CD4-positive, alpha-beta T cell treated with Interferon alpha-2 for 1 hour (primary cell): ENCODE measurements at places on chromosomes 16 and 17.

- DNase-seq, result peak; percentile 9
Observed at GRCh38 chr17:181245-182049, at the start of gene DOC2B. Gene DOC2B, minus strand, starts transcription at chr17:181650. Its CDS starts 171 bp downstream, at chr17:181479.

- DNase-seq, result no peak
Observed at GRCh38 chr17:70968302-70968701, 799.0 kb downstream of the KCNJ2 start.

GRCh38 chr16:19329932-19330331, 44.4 kb downstream of the CLEC19A start:
- no peak for DNase-seq

GRCh38 chr16:16048904-16049582, 99.6 kb downstream of the ABCC1 start:
- no peak for DNase-seq

DNA sequence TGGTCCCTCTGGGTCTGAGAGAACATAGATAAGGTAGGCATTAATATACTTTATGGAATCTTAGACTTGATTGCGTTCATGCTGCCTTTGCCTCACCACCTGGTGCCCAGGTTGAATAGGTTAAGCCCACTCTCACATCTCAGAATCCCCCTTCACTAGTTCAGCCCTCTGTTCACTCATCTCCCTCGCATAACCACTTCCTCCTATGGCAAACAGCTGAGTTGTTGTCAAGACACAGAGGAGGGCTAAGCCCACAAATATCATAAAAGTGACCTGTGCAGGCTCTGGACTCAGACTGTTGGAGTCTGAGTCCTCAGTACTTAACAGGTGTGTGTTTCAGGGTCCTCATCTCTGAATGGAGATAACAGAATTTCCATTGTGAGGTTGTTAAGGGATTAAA, 55.7 kb downstream of the GOSR1 start:
- DNase-seq, result no peak

- no peak for DNase-seq
Observed at GRCh38 chr16:47916266-47916665, 239.5 kb downstream of the ABCC12 start.

DNA sequence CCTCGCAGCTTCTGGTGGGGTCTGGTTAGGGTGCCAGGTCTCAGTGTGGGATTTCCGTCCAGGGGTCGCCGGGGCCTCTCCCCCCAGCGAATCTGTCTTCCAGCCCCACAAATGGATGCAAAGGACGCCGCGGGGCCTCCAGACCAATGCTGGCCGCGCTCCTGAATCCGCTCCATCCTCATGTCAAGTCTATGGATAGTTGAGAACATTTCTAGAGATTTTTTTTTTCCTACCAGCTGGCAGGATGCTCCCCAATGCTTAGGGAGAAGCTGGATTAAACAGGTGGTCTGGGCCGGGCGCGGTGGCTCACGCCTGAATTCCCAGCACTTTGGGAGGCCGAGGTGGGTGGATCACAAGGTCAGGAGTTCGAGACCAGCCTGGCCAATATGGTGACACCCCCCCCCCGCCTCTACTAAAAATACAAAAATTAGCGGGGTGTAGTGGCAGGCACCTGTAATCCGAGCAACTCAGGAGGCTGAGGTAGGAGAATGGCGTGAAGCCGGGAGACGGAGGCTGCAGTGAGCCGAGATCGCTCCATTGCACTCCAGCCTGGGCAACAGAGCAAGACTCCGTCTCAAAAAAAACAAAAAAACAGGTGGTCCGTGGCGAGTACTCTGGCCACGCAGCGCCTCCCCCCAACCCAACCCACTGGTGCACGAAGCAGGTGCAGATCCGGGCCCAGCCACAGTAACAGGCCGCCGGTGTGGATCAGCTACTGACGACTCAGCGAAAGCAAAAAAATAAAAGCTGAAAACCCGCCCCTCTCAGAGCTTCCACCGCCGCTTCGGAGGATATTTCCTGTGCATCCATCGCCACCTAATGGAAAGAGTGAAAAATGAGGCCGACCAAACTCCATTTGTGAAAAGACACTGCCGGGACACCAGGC, 1.1 kb upstream of the NXN start:
- DNase-seq, result peak; percentile 90

DNA sequence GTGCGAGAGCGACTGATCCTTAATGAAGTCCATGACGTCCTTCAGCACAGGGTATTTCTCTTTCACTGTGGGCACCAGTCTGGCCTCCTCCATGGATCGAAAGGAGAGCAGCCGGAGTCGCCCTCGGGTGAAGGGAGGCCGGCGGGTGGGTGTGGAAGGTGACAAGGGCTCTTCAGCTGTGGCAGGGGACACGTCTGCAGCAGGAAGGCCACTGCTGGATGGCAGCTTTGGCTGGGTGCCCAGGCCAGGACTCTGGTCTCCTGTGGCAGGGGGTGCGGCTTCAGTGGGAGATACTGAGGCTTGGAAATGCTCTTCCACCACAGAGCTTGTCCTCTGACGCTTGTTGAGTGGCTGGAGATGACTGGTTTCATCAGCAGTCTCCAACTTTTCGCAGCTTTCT, 78.5 kb downstream of the ZZEF1 start:
- no peak for DNase-seq

GRCh38 chr16:89373355-89374110, 116.8 kb downstream of the ANKRD11 start:
- DNase-seq, result no peak

DNA sequence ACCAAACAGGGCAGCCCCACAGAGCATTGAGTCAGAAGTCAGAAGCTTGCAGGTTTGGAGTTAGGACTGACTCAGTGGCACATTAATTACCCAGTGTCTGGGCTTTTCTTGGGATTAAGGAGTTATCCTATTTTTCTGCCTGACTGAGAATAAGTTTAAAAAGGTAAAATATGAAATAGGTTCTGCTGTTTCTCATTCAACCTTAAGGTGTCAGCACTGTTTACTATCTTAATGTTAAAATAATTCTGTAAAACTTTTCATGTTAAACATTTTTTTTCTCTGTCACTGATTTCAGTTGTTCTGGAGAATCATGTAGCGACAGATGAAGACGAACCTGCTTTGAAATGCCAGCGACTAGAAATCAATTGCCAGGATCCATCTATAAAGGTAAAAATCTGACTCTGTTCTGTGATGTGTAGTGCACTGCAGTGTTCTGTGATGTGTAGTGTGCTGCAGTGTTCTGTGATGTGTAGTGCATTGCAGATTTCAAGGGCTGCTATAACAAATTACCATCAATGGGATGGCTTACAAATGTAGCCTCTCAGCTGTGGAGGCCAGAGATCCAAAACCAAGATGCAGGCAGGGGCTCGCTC, 128.0 kb downstream of the LAT start:
- DNase-seq, result no peak

- no peak for DNase-seq
Observed at GRCh38 chr17:64628641-64629040, 33.5 kb downstream of the SMURF2 start.

DNA sequence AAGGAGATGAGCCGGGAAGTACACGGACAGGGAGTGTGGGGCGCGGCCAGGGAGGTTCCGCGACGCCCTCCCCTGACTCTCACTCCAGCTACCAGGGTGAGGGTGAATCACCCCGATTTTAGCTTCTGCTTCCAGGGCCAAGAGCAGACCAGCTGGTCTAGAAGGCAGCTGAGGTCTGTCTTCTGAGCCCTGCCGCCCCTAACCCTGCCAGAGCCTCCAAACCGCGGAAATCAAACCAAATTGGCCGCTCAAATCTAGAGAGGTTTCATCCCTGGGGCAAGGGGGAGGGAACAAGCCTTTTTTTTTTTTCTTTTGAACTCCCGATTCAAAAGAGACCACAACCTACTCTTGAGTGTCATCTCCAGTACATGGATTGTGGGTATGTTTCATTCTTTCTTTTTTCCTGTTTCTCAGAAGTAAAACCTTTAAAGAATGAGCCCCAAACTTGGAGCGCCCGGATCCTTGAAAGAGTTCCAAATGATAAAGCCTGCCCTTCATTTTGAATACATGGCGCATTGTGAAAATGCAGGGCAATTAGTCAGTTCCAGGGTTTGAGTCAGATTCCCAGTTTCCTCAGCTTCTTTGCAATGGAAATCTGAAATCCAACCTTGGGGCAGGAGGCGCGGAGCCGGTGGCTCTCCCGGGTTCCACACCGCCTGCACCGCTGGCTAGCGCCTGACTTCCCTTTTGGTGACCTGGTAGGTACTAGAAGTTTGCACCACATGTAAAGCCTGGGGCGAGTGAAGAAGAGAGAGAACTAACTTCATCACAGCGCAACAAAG, 16.5 kb upstream of the ZFHX3 start:
- DNase-seq, result no peak

DNA sequence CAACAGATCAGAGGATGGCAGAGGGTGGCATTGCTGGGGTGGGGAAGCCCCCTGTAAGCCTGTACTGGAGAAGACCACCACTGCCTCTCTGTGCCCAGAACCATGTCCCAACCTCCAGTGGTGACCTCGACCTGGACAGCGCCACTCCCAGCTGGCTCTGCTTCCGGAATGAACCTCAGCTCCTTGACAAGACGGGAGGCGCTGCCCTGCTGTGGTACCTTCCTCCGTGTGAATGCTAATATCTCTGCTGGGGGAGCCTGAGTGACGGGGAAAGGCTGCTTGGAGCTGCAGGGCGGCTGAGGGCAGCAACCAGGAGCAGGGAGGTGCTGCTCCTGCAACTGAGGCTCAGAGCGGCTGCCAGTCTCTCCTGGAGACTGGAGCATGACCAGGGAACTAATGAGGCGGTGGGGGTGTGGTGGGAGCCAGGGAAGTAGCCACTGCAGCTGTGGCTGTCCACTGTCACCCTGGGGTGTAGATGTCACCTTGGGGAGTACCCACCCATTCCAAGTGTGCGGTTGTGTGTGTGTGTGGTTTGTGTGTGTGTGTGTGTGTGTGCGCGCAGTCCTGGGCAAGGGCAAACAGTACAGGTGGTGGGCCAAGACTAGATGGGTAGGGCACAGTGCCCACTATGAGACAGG, 6.2 kb downstream of the PRCD start:
- no peak for DNase-seq

GRCh38 chr16:88978608-88979346, 1.8 kb upstream of the CBFA2T3 start:
- DNase-seq, result peak; percentile 48

DNA sequence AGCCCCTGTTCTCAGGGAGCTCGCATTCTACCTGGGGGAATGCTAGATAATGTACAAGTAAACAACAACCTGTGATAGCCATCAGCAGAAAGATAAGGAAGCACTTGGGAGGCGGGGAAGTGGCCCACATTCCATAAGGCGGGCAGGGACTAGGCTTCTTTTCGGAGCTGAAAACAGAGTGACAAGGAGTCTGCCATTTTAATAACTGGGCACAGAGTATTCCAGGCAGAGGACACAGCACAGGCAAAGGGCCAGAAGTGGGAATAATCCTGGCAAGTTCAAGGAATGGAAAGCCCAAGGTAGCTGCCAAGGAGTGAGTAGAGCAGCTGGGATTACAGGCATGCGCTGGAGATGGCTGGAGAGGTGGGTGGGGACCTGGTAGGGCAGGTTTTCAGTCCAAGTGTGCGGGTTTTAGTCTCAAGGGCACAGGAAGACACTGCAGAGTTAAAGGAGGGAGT, 24.3 kb downstream of the USP43 start:
- DNase-seq, result no peak

- DNase-seq, result no peak
Observed at GRCh38 chr17:7486181-7486580, 2.0 kb downstream of the POLR2A start.

- no peak for DNase-seq
Observed at GRCh38 chr16:66473051-66473571, 46.0 kb downstream of the BEAN1 start.

DNA sequence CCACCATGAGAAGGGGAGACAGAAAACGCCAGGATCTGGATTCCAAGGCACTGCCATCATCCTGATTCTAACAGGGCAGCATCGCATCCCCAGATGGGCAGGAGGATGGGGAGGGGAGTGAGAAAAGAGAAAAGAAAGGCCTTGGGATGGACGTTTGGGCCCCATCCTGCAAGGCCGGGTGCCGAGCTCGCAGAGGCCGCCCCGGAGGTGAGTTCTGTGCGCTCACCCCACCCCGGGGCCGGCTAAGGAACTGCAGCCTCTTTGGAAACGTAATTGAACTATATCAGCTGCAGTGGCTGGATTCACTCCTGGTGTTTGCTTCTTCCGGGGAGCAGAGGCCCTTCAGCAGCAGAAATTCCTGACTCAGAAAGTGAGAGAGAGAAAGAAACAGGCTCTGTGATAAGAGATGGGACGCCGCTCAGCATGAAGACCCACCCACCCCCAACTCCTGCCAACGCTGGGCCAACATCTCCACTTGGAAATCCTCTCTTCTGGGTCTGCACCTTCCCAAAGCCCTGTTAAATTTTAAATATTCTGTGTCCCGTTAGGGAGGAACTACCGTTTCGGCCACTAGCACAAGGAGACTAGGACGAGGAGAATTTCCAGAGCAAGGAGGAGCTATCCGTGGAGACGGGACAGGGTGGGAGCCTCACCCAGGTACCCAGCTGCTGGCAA, 8.5 kb upstream of the SSTR2 start:
- peak; percentile 37 for DNase-seq

DNA sequence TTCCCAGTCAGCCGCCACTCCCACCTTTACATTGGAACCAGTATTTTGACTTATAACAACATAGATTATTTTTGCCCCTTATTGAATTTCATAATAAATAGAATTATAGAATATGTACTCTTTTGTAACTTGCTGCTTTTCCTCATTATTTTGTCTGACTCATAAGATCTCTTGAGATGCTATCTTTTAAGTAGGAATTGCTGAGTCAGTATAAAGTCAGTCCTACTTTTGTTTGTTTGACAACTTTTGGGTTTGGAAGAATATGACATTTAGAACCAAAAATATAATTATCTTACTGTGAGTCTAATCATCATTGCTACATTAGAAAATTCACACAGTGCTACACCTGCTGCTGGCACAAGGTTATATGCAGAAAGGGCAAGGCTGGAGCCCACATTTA, 69.7 kb downstream of the STXBP4 start:
- no peak for DNase-seq

DNA sequence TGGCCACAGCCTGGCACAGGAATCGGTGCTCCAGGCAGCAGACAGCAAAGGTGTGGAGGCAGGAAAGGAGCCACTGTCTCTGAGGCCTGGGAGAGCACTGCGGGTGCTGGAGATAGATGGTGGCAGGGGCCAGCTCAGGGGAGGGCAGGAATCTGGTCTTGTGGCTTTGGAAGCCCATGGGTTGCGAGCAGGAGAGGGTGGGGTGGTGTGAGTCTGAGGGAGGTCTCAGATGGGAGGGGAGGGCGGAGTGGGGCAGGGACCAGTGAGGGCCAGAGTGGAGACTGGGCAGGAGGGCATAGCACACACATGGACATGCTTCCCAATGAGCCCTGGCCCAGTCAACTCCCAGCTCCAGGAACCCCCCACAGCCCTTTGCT, 70.1 kb downstream of the SREBF1 start:
- DNase-seq, result no peak
